ENCODE measurements at places on chromosomes 16 and 17.

GRCh38 chr17:48571024-48571818 lies 6.9 kb downstream of the HOXB4 start:
- DNase-seq = no peak

DNA sequence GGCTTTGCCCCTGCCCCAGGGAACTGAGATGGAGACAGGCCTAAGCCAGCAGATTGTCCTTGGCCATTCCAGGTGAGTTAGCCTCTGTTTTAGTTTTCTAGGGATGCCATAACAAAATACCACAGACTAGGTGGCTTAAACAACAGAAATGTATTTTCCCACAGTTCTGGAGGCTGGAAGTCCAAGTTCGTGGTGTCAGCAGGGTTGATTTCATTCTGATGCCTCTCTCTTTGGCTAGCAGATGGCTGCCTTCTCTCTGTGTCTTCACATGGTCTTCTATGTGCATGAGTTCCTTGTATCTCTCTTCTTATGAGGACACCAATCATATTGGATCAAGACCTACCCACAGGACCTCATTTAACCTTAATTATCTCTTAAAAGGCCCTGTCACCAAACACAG lies 12.8 kb downstream of the FAM20A start:
- no peak for DNase-seq

DNA sequence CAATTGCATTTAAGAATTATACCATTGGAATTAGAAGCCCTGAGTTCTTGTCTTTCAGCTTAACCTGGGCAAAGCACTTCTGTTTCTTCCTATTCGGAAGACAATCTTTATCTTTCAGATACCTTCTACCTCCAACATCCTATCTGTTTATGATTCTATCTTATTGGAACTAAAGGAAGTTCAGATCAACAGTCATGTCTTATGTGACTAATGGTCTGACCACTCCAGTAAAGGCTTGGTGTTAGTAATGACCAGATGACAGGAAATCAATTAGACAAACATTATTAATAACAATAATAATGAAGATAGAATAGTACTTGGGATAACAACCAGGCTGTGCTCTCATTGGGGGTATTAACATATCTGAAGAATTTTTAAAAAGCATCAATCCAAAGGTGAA lies 11.3 kb downstream of the HS3ST3A1 start:
- no peak for DNase-seq

DNA sequence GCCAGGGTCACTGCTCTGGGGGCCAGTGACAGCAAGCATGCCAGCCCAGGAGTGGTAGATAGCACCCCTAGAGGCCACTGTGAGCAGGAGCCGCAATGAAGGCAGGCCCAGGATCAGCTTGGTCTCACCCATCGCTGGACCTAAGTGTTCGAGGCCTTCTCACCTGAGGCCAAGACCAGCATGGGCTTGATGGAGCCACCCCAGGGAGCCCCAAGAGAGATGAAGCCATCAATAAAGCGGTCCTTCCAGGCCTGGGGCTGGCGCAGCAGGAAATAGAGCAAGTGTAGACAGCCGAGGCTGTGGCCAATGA lies 1.8 kb downstream of the LCAT start:
- DNase-seq = no peak

DNA sequence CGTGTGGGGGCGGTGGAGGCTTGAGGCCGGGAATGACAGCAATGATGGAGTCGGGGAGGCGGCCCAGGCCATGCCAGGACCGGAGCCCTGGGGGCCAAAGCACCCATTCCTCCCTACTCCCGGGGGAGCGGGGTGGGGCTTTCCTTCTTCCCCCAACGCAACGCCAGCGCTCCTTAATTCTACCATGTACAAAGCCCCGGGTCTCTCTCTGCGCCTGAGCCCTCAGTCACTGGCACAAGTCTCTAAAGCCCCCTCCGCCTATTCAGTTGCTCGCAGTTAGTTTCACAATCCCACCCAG lies 245 bp upstream of the RNF227 start:
- no peak for DNase-seq

DNA sequence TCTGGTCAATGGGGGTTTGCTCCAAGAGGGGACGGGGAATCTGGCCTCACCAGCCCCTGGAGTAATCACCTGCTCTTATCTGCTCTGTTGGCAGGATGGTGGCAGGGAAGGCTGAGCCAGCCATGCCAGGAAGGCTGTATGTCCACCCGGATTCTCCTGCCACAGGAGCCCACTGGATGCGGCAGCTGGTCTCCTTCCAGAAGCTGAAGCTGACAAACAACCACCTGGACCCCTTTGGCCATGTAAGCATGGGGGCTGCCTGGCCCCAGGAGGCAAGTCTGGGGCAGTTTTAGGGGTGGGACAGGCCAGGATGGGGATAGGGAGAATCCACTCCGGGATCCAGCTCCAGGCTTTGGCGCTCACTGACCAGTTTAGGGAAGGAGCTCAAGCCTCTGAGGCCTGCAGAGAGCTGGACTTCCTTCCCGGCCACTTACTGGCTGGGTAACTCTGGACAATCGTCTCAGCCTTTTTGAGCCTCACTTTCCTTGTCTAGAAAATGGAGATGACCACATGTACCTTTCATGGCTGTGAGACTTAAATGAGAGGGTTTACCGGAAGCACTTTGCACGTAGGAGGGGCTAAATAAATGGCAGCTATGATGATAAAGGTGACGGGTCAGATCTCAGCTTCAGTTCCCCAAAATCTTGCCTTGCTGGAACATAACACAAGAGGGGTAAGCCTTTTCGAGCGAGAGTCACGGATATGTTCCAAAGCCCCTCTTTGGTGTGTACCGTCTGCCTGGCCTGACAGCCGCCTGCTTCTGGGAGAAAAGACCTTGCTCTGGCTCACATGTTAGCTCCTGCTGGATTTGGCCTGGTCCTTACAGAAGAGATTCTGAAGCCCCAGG lies 15.4 kb downstream of the TBX4 start:
- peak; percentile 30 for DNase-seq

GRCh38 chr17:82193520-82194220 lies 19.0 kb downstream of the CCDC57 start:
- DNase-seq = no peak

DNA sequence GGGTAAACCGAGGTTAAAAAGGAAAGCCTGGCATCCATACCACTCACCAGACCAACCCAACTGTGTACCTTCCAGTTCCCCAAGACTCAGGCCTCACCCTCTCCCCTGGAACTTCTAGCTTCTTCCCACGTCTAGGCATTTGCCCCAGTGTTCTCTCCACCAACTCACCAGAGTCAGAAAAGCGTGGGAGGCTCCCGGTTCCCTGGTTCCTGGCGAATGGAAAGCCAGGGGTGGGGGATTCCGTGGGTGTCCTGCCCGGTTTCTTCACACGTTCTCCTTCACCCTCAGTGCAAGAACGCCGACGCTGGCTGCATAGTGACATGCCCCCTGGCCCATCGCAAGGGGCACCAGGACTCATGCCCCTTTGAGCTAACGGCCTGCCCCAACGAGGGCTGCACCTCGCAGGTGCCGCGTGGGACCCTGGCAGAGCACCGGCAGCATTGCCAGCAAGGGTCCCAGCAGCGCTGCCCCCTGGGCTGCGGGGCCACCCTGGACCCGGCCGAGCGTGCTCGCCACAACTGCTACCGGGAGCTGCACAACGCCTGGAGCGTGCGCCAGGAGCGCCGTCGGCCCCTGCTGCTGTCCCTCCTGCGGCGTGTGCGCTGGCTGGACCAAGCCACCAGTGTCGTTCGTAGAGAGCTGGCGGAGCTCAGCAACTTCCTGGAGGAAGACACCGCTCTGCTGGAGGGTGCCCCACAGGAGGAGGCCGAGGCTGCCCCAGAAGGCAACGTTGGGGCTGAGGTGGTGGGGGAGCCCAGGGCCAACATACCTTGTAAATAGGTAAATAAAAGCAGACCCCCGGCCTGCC lies 1.7 kb downstream of the RNF151 start:
- no peak for DNase-seq

DNA sequence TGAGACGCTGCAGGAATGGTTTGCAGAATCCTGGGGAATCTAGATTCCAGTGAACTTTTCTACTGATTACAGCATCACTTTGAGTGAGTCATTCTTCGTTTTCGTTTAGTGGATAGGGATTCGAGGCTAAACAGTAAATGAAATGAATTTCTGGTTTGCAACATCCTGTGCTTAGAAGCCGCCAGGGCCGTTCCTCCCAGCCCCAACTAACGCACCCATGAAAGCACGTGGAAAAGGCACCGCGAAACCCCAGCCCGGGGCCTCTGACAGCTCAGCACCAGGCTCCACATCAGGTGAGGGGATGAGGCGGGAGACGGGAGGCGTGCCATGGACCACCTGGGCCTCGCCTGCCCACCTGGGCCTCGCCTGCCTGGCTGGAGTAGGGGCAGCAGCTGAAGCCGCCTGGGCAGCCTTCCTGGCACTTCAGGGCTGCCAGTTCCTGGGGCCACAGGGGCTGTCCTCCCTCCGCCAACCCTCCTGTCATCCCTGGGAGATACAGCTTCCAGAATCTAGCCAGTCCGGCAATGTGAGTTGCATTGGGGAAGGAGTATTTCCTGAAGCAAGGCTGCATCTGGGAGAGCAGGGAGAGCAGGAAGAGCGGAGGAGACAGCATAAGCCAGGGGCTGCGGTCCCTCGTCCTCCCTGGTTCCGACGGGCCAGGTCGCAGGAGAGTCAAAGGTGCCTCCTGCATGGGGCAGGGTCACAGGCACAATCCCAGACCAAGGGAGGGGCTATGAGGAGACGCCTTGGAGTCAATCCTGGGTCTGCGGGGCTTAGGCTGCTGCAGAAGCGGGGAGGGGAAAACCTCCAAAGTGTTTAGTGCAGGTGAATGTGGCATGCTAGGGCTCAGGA lies 78.4 kb downstream of the RPH3AL start:
- no peak for DNase-seq

- no peak for DNase-seq
Measured at GRCh38 chr17:49708515-49709183, 885 bp upstream of the SLC35B1 start.

- peak; percentile 46 for DNase-seq
Measured at GRCh38 chr17:82848022-82848592, 8.3 kb upstream of the ZNF750 start.

DNA sequence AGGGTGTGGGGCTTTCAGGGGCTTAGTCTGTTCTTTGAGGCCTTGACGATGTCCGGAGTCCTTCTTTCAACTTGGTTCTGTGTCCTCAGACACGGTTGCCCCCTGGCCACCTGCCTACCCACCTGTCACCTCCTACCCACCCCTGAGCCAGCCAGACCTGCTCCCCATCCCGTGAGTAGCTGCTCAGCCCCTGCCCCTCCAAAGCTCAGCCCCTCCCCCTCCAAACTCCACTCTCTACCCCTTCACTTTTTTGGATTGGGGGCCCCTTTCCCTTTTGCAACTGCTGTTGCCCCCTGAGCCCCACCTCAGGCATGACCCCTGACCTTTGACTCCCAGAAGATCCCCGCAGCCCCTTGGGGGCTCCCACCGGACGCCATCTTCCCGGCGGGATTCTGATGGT lies 1.2 kb downstream of the LAT start:
- no peak for DNase-seq

- DNase-seq = no peak
Measured at GRCh38 chr16:71343078-71343477, 15.4 kb upstream of the CALB2 start.

GRCh38 chr16:11681556-11681955 lies 13.3 kb downstream of the SNN start:
- DNase-seq = no peak

- no peak for DNase-seq
Measured at GRCh38 chr16:53743149-53743566, 39.2 kb downstream of the FTO start.

GRCh38 chr17:69857412-69857835 lies 217.6 kb upstream of the KCNJ16 start:
- DNase-seq = no peak

- no peak for DNase-seq
Measured at GRCh38 chr16:19291475-19291874, 5.9 kb downstream of the CLEC19A start.

DNA sequence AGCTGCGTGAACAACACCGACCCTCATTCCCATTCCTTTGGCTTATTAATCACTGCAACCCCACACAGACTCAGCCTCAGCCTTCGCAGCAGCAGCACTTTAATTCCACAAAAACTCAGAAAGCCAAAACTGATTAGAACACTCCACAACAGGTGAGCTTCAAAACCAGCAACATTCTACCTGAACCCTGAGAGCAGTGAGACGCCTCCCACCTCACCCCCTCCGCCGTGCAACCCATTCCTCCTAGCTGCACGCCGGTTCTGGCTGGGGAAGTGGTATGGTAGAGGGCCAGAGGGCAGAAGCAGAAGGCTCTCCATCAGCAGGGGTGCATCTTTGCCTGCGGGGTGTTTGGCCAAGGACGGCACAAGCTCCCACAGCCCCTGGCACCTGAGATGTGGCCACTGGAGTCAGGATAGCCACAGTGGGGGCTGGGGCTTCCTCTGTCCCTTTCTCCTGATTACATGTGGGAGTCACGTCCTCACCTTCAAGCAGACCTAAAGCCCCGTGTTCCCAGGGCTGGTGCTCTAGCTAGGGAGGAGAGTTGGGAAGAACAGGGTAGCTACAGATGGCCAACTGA lies 1.6 kb downstream of the BORCS6 start:
- DNase-seq = no peak
